ENCODE measurements at places on chromosomes 5 and 9.

DNA sequence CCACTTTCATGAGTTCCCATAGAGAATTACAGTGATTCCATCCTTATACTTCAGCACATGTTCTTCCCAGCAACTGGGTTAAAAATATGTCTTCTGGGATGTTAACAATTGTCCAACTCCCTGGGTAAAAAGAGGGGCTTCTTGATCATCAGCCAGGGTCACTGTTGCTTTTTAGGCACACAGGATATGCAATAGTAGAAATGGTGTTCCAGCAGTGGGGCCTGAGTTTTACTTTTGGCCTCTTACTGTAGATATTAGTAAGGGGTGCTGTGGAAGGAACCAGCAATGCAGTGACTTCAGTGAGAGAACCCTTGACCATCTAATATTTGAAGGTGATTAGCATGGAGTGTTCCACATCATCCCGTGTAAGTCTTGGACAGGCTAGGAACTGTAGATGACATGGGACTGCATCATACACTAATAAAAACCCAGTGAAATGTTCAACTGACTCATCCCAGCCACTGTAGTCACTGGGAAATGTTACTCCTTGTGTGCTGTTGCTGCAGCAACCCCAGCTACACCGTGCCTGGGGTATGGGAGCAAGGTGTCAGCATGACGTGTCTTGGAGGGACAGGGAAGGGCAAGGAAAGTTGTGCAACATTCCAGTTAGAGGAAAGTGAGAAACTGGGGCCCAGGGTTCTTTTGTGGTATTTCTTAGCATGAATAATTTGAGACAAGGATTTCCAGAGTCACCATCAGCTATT is 610.9 kb downstream of the RAB3C start:
- no peak for DNase-seq

DNA sequence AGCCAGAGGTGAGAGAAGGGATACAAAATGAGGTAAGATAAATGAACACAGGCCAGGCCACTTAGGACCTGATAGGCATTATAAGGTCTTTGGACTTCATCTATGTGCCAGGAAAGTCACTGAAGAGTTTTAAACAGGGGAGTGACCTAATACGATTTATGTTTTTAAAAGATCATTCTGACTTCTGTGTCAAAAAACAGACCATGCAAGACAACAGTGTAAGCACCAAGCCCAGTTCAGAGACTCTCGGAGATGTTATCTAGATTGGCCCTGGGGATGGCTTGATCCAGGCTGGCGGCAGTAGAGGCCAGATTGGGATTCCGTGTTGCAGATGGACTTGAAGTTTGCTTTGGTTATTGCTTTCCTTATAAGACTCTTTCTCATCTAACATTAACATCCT is 43.0 kb upstream of the DPYSL3 start:
- DNase-seq = no peak

GRCh38 chr5:162068412-162068811 is 839 bp downstream of the GABRG2 start:
- DNase-seq = peak; percentile 93

GRCh38 chr9:136488247-136489214 is 5.7 kb upstream of the SEC16A start:
- DNase-seq = peak; percentile 84

- DNase-seq = no peak
These were observed 105.8 kb downstream of the DOCK2 start for GRCh38 chr5:169742771-169743296.

GRCh38 chr5:35862126-35862525 is 5.4 kb downstream of the IL7R start:
- no peak for DNase-seq

- no peak for DNase-seq
These were observed 199.8 kb downstream of the LRRC70 start for GRCh38 chr5:62778316-62779009.

DNA sequence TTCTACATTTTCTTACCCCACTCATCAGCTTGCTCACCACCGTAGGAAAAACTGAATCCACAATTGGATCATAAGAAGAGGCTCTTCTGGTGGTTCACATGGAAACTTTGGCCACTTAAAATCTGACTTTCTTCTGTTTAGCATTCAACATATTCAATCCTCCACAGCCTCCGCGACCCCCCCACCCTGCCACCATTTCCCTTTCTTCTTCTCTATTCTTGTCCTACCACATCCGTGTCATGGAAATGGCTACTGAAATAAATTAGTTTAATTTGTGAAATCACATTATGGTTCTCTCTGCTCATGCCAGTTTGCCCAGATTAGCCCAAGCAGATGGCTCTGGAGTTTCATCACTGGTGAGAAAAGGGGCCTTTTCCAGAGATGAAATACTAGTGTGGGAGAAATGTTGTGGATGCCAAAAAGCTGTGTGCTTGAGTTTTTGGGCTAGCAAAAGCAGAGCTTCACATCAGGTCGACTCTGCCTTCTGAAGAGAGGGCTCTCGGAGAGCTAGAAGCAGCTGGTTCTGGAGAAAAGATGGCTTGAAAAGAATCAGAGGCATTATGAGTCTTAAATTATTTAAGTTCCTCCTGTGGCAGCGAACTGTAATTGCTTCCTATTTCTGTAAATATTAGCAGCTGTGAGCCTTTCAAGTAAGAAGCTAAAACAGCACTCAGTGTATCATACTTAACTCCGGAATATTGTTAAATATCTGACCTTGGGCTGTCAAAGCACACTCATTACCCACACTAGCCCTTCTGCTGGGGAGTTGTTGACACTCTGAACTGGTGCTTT is 107.1 kb downstream of the MAT2B start:
- no peak for DNase-seq

DNA sequence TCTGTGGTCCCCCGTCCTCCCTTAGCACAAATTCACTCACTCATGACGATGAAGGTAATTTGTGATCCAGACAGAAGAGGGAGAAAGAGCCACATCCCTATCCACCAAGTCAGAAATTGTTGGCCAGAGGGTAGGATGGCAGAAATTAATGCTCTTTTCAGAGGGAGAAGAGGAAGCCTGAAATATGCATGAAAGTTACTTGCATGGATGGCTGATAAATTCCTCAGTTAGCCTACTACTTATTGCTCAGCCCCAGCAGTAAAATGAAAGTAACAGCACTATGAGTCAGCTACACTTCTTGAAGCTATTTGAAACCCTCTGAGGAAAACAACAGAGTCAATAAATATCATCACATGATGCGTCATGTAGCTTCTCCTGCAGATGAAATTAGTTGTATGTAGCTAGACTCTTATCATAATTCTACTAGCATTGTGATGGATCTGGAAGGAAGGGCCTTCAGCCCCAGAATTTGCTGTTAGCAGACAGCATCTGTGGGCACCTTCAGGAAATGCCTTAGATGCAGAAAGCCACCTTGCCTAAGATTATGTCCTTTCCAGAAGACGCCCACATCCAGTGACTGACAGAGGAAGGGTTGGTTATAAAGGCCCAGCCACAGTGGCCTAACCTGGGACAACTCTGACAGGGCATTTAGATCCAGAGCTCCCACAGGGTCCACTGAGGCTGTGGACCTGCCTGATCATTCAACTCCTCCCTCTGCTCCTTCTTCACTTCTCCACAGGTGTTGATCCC is 81.2 kb upstream of the CCDC112 start:
- DNase-seq = no peak
